Ammon's horn (tissue), 1 donor: ENCODE measurements at places on chromosomes 1 and 21.

GRCh38 chr1:164682570-164682969, 123.6 kb downstream of the PBX1 start:
- no peak for DNase-seq

- no peak for DNase-seq
These were observed 24.2 kb downstream of the ABL2 start for GRCh38 chr1:179205284-179205683.

DNA sequence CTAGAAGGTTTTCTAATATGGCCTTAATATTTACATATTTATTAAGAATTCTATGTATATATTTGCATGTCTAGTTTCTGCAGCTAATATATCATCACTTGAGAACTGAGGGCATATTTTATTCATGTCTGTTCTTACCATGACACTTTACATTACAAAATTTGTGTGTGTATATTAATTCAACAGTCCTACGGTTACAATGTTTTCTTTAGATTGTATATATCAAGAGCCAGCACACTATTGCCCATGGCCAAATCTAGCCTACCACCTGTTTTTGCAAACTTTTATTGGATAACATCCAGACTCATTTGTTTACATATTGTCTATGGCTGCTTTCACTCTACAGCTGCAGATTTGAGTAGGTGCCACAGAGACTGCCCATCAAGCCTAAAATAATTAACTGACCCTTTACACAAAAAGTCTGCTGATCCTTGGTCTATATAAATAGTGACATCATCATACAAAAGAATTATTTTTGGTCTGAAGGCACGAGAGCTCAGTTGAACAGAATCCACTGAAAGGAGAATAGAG, 577.4 kb upstream of the PBX1 start:
- DNase-seq, result no peak

DNA sequence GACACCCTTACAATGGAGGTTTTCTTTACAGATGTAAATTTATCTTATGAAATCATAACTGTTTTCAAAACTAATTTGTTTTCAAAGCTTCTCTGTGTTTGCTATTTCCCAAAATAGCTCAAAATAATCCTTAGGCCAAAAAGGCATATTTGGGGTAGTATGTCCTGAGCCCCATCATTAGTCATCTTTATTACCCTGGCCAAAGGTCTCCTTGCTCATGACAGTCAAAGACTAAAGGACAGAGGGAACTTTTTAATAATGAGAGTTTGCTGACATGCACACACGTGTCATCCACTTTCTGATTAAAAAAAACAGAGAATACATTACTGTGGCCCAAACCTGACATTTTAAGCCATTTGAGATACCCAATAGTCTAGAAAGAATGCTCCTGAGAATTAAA, 221.9 kb upstream of the DUSP10 start:
- no peak for DNase-seq
